ENCODE measurements at places on chromosomes 3 and 15.

DNA sequence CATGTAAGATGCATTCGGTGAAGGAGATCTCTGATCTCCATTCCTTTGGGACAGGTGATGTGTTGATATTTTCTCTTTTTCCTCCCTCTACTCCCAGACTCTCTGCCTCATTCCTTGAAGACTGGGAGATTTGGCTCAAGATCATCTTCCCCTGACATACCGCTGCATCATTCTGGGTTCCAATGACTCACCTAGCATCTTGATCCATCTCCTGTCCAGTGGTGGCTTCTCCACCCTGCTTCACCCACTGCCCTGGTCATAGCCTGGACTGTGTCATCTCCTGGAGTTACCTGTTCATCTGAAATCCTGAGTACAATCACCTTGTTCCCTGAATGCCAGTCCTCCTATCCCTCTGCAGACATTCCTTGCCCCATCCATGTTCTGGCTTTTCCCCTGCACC lies 57.4 kb upstream of the TRAK1 start:
- DNase-seq, result no peak

DNA sequence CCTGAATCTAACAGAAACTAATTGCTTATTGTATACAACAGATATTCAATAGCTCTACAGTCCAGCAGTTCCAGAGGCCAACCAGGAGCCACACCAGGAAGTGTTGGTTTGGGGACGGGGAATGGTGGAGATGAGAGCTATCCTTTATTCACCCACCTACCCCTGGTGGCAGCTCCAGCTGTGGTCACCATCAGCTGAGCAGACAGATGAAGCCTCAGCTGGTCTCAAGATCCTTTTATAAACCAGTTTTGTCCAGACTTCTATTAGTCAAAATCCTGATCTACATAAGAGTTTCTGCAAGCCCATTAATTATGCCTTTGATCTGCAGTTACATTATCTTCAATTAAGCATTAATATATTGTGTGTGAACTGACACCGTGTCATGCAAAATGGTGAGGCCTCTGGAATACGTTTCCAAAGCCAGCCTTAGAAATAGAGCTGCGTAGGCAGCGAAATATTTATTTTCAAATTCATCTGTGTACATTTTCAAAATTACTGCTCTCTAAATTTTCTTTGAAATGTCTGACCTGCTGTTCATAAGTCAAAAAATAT lies 488.8 kb downstream of the FOXP1 start:
- no peak for DNase-seq

GRCh38 chr15:64209680-64210334 lies 47.0 kb upstream of the PPIB start:
- peak; percentile 47 for DNase-seq

GRCh38 chr3:107845380-107846278 lies 245.2 kb downstream of the CD47 start:
- DNase-seq, result no peak

DNA sequence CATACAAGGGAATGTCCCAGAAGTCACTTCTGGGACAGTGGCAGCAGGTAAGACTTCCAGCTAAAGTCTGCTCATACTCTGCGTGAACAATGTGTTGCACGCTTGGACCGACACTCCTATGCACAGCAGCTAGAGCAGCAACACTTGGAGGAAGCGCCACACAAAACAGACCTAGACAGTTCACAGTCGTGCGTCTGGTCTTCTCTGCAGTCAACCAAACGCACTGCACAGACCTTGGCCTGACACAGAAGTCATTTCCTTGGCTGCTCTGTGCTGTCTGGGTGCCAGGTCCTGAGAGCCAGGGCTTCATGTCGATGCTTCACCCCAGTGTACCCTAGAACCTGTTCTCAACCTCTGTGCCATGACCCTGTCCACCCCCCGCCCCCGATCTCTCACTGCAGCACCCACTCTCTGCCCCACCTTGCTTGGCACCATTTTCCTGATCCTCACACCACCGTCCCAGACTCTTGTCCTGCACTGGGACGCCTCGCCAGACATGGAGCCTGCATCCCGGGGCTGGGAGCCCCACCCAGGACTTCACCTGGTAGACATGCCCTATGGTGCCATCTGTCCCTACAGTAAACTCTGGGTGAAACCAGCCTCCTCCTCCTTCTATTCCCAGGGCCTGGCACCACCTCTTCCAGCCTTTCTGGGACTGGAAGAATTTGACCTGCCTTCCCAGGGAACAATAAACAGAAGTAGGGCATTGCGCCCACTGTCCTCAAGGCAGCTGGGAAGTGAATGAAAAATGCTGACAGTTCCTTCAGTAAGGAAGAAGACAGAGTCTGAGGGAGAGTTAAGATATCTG lies 3.1 kb downstream of the ATP10A start:
- no peak for DNase-seq

DNA sequence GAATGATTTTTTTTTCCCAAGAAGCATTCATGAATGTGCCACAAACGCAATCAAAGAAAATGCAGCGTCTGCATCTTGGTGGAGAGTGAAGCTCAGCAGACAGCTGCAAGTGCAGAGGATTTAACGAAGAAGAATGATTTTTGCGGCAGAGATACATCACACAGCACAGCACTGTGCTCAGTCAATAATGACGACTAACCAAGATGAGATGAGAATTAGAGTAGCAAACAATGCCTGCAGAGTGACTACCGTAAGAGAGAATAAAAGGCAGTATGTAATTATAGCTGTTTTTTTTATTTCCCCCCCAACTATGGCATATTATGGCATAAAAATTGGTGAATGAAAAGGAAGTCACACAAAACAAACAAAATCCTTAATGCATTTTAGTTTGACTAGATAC lies 218.0 kb upstream of the ROBO1 start:
- no peak for DNase-seq

DNA sequence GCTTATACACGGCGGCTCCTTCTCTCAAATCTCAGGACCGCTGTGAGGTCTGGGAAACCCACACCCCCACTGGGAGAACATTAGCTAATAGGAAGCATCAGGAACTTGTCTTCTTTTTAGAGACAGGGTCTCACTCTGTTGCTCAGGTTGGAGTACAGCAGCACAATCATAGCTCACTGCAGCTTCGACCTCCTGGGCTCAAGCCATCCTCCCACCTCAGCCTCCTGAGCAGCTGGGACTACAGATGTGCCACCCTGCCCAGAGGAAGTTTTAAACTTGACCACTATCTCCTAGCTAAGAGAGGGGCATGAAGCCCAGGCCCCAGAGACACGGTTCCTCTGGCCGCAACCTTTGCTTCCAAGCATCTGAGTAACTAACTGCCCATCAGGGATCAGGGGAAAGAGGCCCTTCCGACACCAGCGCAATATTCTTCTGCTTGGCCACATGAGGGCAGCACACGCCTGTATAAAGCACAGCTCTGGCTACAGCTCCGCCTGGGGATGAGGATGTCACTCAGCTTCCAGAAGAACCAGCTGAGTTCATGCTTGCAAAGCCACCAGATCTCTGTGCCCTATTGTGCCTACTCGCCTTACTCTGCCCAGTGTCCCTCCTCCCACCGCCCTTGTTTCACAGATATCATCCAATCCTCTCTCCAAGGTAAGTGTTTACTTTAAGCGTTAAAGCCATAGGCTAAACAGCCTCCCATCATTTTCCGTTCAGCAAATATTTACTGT lies 57.6 kb upstream of the SLC6A11 start:
- peak; percentile 61 for DNase-seq

- no peak for DNase-seq
Measured at GRCh38 chr3:126679831-126680666, 24.0 kb upstream of the CHCHD6 start.

GRCh38 chr3:12991861-12992281 lies 81.4 kb downstream of the IQSEC1 start:
- DNase-seq, result no peak

GRCh38 chr3:116084999-116085791 lies 360.1 kb downstream of the LSAMP start:
- DNase-seq, result no peak

GRCh38 chr15:22810853-22811338 lies 24.5 kb downstream of the NIPA1 start:
- no peak for DNase-seq

DNA sequence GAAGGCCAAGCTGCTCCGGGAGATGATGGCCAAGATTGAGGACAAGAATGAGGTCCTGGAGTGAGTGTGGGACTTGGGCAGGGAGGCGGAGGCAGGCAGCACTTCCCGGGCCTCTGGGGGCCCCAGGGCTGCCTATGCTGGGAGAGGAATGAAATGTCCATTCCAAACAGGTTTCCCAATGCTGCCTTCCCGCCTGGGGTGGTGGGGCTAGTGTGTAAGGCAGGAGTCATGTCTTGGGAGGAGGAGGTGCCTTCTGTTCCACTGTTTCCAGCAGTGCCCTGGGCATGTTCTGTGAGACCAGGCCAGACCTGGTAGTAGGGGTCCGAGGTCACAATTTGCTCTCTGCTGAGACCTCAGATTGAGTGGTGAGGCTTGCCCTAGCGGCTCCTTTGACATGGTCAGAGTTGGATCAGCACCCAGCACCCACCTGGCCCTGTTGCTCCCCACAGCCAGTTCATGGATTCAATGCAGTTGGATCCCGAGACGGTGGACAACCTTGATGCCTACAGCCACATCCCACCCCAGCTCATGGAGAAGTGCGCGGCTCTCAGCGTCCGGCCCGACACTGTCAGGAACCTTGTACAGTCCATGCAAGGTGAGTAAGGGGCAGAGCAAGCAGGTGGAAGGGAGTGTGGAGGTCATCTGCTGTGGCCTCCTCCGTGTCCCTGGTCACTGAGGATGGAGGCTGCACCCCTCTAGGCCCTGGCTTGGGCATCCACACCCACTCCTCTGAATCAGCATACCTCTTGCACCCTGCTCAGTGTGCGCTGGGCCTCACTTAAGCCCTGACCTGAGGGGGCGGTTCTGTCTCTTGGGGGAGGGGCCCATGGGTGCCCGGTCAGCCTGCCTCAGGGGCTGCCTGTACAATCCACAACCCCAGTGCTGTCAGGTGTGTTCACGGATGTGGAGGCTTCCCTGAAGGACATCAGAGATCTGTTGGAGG lies 27.3 kb downstream of the PTPN23 start:
- DNase-seq, result no peak

DNA sequence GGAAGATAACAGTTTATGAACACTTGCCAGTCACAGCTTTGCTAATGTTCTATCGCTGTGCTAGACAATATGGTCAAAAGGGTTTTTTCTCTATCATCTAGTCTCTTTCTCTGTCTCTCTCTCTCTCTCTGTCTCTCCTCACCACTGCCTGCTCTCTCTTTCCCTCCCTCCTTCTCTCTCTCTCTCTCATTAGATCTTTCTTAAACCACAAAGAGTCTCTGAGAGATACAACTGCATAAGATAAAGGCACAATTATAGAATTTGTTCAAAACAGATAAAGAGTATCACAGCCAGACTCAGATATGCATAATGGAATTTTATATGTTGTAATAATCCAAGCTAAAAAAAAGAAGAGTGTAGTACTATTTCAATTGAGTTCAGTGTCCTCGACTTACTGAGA lies 258.4 kb downstream of the MECOM start:
- DNase-seq, result no peak

- peak; percentile 78 for DNase-seq
Measured at GRCh38 chr15:60592371-60593169, 113.6 kb upstream of the ICE2 start.

- DNase-seq, result no peak
Measured at GRCh38 chr3:188108703-188109412, 45.1 kb upstream of the LPP start.

DNA sequence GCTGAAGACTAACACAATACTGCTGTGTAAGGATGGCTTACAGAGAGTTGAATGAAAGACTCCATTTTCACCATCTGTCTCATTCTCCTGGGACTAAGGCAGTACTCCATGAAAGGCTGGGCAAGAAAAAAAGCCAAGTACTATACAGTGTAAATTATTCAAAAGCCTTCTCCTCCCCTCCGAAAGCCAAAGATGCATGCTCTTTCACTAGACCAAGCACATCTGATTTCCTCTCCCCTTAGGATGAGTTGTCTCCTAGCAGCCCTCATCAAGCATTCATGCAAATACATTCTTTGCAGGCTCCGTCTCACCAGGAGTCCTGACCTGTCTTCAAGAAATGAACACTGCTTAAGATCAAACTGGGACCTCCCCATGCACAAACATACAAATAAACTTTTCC lies 133.5 kb upstream of the THBS1 start:
- no peak for DNase-seq

DNA sequence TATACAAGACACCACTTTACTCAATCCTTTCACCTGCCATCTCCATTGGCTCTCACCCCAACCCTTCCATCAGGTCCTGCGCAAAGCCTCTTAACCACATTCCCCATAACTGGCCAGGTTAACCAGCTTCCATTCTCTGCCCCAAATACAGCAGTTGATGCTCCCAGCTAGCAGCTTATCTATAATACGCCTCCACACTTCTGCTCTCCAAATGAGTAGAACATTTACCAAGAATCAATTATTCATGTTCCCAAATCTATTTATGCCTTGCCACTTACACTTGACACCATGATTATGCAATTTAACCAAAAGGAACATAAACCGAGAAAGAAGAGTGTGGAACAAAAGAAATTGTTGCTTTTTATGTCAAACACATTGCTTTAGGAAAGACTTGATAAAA lies 103.7 kb upstream of the TPM1 start:
- DNase-seq, result no peak

- no peak for DNase-seq
Measured at GRCh38 chr3:169094204-169094603, 569.3 kb downstream of the MECOM start.

DNA sequence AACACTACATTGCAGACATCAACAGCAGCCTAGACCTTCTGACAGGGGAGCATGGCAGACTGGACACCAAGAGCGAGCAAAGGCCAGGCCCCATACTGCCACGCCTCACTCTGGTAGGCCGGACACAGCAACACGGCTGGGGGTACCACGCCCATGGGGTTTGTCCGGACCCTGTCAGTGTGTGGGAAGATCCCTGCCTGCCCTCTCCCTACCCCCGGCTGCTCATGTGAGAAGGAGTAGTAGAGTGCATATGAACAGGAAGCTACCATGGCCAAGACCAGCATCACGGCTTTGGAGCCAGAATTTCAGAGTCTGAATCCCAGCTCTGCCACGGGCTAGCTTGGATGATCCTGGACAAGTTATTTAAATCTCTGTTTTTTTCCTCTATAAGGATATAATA lies 27.9 kb downstream of the ALDH1L1 start:
- no peak for DNase-seq

DNA sequence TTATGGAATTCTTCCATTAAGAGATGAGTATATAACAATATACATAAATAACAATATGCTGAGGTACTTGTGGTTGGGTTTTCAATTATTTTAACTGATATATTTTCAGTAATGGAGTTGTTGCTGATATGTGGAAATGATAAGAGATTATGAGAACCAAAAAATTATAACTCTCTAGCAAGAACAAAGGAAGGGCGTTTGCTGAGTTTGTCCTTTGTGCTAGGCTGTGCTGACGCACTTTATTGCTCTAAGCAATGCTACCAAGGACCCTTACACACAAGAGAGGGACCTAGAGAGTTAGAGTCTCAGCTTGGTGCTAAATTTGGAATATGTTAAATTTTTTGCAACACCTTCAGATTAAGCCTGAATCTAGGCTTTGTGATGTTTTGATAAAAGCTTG lies 24.1 kb downstream of the CFAP91 start:
- no peak for DNase-seq
